ENCODE measurements at places on chromosomes 6 and 20. TPM values are rescaled to one million over a fixed set of nuclear protein-coding genes. Genes with fewer than 3 reads are reported as not detected.

SPATS1 gene
- not detected for total RNA-seq

HUS1B gene
- total RNA-seq = 0.79 TPM

SLC12A5 gene
- total RNA-seq = 0.44 TPM

BPIFB2 gene
- total RNA-seq = not detected

OR2J3 gene
- not detected for total RNA-seq

BEND6 gene
- not detected for total RNA-seq

SLC22A2 gene
- not detected for total RNA-seq

NFYA gene
- 10.7 TPM for total RNA-seq

NFS1 gene
- total RNA-seq = 8.9 TPM

LY6G5C gene
- 1.7 TPM for total RNA-seq

CALHM6 gene
- total RNA-seq = 2.6 TPM

IL22RA2 gene
- not detected for total RNA-seq

GHRH gene
- not detected for total RNA-seq

SLC35F1 gene
- total RNA-seq = not detected

OR2B6 gene
- total RNA-seq = not detected

HIVEP2 gene
- total RNA-seq = 5.9 TPM

TREM2 gene
- not detected for total RNA-seq

RGS17 gene
- 2.8 TPM for total RNA-seq

FERMT1 gene
- under 0.01 TPM for total RNA-seq

ESR1 gene
- under 0.01 TPM for total RNA-seq

KCNS1 gene
- total RNA-seq = under 0.01 TPM

PRRT1 gene
- 0.20 TPM for total RNA-seq

LRRC73 gene
- total RNA-seq = under 0.01 TPM

PRDM13 gene
- total RNA-seq = not detected

HRH3 gene
- not detected for total RNA-seq

SLC22A1 gene
- total RNA-seq = not detected

HLA-DOA gene
- not detected for total RNA-seq

ISM1 gene
- under 0.01 TPM for total RNA-seq

MEI4 gene
- total RNA-seq = not detected

ARHGAP40 gene
- not detected for total RNA-seq

All from lung microvascular endothelial cell (primary cell).